ENCODE measurements at places on chromosomes 12 and 14.

GRCh38 chr14:98210045-98210672 lies 1061.8 kb downstream of the BCL11B start:
- DNase-seq, result peak; percentile 54

DNA sequence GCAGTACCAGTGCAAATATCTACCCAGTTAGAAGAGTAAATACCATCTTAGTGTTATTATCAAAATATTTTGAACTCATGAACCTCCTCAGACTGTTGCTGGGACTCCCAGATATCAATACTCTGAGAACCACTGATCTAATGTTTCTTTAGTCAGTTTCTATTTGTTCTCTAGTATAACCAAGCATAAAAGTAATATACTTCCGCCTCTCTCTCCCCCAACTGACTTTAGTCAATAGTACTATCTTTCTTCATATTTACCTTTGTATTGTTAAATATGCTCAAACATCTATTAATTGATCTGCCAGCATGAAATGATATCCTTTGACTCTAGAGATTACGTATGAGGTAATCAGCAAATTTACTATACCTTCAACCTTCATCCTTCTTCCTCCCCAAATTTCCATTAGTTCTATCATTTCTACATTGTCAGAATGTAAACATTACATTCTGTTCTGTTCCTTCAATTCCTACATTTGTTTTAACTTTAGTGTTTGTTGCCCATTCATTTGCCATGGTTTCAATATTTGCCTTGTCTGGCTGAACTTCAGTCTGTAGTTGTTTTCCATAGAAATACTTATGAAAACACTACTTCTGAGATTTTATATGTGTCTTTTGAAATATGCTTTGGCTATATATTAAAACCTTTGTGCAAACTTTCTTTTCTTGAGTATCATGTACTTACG lies 192.5 kb upstream of the PDE3A start:
- no peak for DNase-seq

- peak; percentile 26 for DNase-seq
Observed at GRCh38 chr14:95463171-95463901, 53.1 kb downstream of the SYNE3 start.

DNA sequence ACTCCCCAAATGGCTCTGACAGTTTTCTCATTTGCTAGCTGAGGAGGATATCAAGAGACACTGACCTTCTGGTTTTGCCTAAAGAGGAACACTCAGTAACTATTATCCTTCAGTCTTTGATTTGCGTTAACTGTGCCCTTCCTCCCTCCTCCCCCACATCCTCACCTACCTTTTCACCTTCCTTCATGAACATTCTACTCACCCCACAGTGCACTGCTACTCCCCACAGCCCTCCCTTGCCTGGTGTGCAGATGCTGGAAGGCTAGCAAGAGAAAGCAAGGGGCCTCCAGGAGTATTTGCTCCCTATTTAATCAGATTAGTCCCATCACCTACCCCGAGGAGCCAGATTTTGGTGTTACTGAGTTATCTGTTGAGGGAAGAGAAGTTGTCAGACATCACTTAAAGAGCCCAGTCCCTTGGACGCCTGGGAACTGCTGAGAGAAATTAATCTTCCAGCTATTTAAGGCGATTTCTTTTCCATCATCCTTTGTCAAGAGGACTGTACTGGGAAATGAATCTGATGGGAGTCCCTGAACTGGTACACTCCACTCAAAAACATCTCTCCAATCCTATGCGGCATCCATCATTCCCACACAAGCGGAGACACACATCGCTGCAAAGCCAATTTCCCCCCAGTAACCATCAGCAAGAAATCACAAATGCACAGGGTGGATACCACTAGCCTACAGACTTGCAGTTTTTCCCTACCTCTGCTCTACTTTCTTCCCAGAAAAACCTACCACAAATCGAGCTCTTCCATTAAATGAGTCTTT lies 11.5 kb downstream of the PSMB5 start:
- no peak for DNase-seq

DNA sequence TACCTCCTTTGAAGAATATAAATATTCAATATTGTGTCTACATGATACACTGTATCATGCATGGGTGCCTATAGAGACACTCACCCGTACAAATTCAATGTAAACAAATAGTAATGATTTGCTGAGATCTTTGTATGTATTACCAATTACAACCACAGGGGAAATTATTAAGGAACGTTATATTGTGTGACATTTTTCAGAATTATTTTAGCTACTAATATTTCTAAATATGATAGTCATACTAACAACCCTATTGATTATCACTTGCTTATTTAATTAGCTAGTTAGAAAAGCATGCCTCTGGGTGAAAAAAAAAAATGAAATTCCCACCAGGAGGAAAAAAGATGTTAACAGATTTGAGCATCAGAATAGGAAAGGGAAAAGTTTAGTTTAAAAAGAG lies 2.1 kb downstream of the SOX5 start:
- no peak for DNase-seq

- no peak for DNase-seq
Observed at GRCh38 chr14:35708062-35708461, 101.0 kb downstream of the RALGAPA1 start.

DNA sequence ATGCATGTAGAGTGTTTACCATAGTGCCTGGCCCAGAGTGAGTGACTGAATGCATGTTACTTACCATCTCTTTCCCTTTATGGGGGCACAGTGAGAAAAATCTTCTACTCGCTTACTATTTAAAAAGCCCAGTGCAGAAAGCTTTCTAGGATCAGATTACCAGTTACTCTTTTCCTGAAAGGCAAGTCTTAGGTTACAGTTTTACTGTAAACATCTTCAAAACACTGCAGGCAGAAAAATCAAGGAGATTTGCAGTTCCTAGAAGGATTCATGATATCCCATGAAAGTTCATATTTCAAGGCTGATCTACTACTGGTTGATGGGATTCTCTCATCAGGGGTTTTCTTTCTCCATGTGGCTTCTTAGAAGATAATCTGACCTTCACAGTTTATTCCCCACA lies 29.3 kb upstream of the DAAM1 start:
- DNase-seq, result no peak

DNA sequence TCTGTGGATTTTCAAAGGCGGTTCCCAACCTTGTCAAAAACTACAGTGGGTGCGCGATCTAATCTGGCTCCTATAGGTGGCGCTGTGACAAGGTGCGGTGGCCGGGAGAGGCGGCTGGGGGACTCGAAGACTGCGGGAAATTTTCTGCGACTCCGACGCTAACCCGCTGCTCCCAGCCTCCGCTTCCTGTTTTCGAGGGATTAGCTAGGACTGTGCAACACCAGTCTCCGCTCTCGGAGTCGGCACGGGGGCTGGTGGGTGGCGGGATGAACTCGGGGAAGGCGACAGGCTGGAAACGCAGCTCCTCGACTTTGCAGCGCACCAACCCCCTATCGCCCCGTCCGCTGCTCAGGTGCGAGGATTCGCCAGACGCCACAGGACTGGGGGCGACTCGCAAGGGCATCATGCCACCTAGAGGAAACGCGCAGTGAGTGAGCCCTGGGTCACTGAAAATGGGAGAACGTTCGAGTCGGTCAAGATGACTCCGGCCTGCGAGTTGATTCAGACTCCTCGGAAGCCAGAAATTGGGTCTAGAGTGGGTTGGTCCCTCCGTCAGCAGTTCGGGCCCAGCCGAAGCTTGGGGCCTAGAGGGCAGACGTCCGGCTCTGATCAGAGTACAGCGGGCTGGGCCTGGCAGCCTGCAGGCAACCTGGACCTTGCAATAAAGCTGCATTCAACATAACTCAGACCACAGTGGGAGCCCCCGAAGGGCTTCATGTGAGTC lies 5.5 kb upstream of the PAX9 start:
- DNase-seq, result peak; percentile 48
